ENCODE measurements at places on chromosomes 2 and 18.

DNA sequence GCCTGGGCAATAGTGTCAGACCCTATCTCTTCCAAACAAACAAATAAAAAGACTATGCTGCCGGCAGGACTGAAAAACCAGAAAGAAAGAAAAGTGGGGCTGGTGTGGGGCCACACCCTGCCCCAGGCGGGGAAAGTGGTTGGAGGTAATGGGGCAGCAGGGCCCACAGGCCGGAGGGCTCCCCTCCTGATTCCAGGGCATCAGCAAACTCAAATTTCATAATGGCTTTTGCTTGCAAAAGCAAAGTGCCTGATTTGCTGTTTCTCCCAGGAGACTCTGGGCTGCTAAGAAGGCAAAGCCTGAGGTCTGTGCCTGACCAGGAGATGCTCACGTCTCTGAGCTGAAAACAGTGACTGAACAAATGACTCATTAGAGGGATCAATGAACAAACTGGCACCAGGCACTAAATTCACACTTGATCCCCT is 121.9 kb downstream of the HDAC4 start:
- DNase-seq, result no peak

DNA sequence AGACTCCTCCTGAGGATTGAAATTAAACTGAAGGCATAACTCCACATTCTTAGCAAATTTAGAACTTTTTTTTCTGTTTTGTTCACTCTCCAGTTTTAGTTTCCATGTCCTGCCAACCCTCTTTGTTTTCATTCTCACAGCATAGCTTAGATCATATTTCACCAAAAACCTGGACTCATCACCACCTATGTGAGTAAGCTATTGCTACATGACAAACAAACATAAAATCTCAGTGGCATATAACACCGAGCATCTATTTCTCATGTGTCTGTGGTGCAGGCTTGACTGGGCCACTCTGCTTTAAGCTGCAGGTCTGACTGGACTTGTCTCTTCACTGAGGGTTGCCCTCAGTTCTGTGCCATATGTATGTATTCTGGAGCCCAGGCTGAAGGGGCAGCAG is 385.2 kb downstream of the ARHGAP15 start:
- no peak for DNase-seq

DNA sequence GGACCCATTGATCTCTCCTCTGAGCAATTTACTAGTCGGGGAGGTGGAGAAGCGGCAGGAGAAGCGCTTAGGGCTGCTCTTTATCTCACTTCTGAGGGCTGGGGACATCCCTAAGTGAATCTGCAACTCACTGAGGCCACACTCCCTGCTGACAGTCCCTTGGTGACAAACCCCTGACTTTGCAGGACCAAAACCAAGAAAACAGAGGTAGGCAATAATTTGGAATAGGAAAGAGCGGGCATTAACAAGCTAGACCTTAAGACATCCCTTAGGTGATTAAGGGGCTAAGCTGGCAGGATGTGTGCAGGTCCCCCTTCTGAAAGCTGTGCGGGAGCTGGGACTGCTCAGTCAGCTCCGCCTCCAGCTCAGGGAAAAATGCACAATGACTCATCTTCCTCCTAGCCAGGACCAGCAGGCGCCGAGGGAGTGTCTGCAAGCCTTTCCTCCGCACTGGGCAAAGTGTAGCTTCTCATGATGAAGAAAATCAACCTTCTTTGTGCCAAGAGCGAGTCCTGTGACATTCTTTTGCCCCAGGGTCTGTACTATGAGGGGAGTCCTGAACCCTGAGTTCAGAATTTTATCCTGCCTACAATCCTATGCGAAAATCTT is 63.3 kb downstream of the BOD1L2 start:
- no peak for DNase-seq

DNA sequence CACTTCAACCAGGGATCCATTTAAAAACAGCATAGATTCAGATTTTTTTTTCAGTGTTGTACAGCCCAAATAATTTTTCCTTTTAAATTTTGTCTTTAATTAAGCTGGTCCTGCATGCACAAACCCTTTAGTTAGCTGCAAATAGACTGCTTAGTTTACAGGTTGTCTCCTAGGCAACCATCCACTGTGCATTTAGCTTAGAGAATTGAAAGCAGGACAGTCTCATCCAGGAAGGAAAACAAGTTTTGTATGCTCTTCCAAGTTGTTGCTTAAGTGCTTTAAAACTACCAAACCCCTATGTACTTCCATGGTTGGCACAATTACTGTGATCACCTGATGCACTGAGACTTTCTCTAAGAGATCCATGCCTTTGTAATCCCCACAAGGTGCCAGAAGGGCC is at the start of gene MAP3K19:
TSS of gene MAP3K19 (minus strand) at position 148 of the 400 bp plus-strand sequence. CDS start 22,800 bp downstream, outside the sequence.
- DNase-seq, result no peak

GRCh38 chr2:123456416-123456815 is 568.7 kb upstream of the CNTNAP5 start:
- no peak for DNase-seq

- DNase-seq, result no peak
Measured at GRCh38 chr2:231701456-231702373, 6.6 kb upstream of the PTMA start.

GRCh38 chr2:46303822-46304221 is 6.6 kb downstream of the EPAS1 start:
- DNase-seq, result no peak

GRCh38 chr2:231612109-231612455 is 19.4 kb downstream of the TEX44 start:
- no peak for DNase-seq

DNA sequence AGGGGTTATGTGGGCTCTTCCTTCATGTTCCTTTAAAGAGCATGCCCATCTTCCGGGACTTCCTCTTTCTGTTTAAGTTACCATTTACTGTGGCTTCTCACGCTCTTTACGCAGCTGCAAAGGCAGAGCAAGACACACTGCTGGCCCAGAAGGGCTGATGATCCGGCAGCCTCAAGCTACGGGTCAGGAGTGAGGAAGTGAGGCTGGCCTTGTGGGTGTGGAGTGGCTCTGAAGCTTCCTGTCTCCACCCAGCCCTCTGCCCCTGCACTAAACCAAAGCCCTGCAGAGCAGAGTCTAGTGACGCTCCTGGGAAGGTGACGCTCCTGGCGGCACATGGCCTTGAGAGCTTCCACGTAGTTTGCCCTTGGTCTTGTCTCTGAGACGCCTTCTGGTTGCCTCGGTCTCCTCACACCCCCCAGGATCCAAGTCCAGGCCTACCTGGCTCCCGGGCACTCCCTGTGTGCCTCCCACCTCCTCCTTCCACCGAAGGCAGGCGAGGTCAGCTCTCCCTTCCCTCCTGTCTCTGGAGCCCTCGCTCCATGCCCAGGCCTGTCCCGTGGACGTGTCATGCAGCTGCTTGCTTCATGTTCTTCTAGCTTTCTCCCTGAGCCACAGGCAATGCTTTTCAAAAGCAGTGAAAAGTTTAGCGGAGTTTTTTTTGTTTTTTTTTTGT is 50.3 kb downstream of the ARL4C start:
- DNase-seq, result peak; percentile 61

- no peak for DNase-seq
Measured at GRCh38 chr2:210356944-210357343, 42.0 kb upstream of the MYL1 start.

DNA sequence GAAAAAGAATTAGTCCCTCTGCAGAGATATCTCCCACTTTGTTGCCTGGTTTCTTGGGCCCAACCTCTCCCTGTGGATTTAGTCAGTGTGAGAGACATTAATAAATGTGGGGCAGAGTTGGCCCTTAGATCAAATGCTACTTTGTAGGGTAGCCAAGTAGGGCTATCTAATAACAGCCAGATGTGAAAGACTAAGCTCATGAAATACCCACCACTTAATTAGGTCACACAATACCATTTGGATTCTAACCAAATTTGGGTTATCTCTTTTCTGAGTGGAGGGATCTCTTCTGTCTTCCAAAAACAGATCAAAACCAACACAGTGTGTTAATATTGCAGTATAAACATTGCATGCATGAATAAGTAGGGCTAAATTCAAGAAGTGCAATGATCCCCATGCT is 626.8 kb upstream of the ZEB2 start:
- no peak for DNase-seq

- DNase-seq, result no peak
Measured at GRCh38 chr2:39409697-39410389, 27.2 kb downstream of the MAP4K3 start.

DNA sequence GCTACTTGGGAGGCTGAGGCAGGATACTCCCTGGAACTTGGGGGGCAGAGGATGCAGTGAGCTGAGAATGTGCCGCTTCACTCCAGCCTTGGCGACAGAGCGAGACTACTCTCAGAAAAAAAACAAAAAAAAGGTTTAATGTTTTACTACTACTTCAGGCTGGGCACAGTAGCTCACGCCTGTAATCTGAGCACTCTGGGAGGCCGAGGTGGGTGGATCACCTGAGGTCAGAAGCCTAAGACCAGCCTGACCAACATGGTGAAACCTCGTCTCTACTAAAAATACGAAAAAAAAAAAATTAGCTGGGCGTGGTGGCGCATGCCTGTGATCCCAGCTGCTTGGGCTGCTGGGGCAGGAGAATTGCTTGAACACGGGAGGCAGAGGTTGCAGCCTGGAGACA is 75.7 kb upstream of the ATIC start:
- DNase-seq, result no peak

GRCh38 chr2:171025214-171025613 is 96.2 kb downstream of the GORASP2 start:
- no peak for DNase-seq

- no peak for DNase-seq
Measured at GRCh38 chr2:74860521-74860920, 26.6 kb downstream of the HK2 start.

DNA sequence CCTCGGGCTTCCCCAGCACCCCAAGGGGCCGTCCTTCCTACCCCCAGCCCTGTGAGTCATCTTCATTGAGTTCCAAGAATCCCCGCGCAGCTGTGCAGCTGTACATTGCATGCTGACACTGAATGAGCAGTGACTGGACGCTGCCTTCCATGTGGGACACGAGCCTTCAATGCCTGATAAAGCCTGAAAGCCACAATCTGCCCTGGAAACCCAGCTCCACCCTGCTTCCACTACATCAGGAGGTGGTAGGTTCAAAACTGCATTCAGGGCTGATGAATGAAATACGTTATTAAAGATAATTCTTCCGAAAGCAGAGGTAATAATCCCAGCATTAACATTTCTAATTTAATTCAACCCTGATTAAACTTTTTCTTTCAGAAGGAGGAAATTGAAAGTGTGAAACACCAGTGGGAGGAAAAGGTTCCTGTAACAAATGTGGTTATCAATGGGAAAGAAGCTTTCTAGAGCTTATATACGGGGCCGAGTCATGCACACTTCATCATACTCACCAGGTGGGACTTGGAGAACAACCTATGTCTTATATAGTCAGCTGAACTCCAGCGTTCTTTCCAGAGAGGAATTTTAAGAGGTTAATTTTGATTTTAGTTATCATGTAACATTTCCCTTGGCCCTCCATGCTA is 360.1 kb downstream of the LPIN1 start:
- no peak for DNase-seq

DNA sequence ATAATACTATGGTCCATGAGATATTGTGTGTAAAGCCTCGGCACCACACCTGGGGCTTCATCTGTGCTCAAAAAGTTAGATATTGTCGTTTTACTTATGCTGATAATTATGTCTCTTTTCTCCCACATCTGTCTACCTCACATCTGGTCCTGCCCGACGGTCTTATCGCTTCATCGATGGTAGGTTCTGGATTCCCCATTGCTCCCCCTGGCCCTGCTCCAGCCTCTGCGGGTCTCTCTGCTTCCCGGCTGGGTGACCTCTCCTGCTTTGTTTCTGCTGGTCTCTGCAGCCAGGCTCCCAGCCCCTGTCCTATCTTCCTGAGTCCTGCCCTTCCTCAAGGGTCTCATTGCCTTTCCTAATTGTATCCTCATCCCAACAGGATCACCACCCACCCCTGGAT is 294.2 kb downstream of the NDUFA10 start:
- DNase-seq, result no peak

GRCh38 chr2:188596054-188596453 is 304.4 kb downstream of the GULP1 start:
- no peak for DNase-seq

- DNase-seq, result no peak
Measured at GRCh38 chr18:36348971-36349417, 51.5 kb downstream of the FHOD3 start.

GRCh38 chr18:53686965-53687364 is 537.5 kb downstream of the MBD2 start:
- DNase-seq, result no peak

DNA sequence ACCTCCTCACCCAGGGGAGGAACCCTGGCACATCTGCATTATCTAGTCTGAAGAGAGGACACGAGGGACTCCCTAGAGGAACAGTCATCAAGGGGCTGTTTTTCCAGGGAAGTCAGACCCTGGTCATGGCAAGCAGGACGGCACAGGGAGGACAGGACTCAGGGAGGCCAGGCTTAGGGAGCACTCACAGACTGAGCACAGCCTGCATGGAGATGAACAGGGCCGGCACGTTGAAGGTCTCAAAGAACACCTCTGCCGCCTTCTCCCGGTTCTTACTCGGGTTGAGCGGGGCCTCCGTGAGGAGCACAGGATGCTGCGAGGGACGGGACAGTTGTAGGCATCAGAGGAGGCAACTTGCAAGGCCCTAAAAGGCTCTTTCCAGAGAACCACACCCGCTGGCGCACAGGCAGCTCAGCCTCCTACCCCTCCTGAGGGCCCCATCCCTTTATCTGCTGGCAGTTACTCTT is 5.1 kb downstream of the ACTR1B start:
- no peak for DNase-seq

GRCh38 chr2:116487336-116487735 is 1327.2 kb upstream of the DDX18 start:
- no peak for DNase-seq

DNA sequence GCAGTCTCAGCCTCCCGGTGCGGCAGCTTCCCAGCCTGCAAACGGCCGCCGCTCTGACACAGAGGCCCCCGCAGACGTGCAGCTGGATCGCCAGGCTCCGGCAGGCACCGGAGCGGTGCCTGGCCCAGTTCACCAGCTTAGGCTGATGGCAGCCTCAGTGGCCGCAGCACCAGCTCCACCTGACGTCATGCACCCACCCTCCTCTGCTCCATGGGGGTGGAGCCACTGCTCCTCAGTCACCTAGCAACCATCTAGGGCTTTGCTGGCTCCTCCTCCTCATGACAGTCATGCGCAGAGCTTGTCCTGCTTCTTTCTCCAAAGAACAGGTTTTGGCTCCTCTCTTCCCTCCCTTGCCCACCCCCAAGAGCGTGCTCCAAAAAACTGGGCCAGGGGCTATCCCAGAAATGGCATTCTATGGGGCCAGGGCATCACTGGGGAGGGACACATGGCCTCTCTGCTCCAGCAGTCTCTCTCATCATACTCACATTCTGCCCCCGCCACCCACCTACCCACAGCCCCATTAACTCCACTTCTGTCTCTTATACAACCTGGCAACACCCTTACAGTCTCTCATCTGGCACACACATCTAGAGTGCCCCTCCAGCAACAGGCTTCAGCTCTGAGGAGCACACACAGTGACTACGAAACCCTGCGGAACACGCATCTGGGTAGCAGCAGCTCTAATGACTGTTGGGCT is 5.5 kb downstream of the DCTN1 start:
- DNase-seq, result no peak

- DNase-seq, result no peak
Measured at GRCh38 chr2:224645722-224646121, 60.6 kb upstream of the CUL3 start.

DNA sequence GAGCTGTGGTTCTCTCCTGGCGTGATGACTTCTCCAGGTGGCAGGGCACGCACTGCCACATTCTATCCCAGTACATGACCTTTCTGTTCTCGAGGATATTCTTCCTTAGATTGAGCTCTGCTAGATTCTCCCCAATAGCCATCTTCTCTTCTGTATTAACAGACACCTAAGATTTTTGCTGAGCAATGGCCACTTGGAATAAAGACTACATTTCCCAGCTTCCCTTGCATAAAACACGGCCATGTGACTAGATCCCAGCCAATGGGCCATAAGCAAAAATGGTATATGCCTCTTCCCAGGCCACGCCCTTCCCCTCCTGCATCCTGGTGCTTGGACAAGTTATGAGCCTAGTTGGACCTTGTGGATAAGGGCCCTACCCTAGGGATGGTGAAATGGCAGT is 82.1 kb downstream of the EIF2AK3 start:
- no peak for DNase-seq
